ENCODE measurements at places on chromosomes 4 and X. TPM values are rescaled to one million over a fixed set of nuclear protein-coding genes. Genes with fewer than 3 reads are reported as not detected.

DNA sequence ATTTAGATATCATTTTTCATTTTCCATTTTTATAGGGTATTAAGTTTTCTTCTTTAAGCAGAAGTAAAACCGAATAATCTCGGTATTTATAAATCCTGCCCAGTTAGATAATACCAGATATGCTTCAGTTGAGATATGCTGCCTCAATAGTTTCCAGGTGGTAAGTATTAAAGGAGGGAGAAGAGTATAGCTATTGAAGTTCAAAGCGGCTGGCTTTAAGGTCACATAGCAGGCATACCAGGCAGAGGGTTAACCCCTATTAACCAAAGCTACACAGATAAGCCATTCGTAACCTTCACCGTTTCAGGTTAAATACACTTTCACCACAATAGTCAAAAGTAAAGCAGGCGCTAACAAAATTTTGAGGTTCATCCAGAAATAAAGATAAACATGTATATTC lies 54.2 kb downstream of the EDNRA start:
- DNase-seq, result no peak

GRCh38 chr4:180789929-180790328 lies 1453.3 kb upstream of the TENM3 start:
- DNase-seq, result no peak

DNA sequence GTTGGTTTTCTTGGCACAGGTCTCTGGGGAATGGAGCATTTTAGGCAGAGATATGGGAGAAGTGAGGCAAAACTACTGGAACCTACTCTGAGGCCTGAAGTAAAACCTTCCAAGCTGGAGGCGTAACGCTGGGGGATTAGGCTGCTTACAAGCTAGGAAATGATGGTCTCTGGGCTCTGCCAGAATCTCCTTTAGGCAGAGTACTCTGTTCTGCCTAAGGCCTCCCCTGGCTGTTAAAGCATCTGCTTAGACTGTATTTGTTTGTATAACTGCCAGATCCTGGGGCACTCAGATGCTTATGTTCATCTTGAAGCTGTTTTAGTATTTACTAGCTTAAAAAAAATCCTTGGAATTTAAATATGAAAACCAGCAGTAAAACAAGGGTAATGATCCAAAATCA lies 822.2 kb downstream of the RPA4 start:
- DNase-seq, result no peak

- DNase-seq, result no peak
These were observed 1150.1 kb downstream of the STIM2 start for GRCh38 chr4:28010577-28011240.

- DNase-seq, result no peak
These were observed 484.0 kb downstream of the NAF1 start for GRCh38 chr4:162682651-162683050.

DNA sequence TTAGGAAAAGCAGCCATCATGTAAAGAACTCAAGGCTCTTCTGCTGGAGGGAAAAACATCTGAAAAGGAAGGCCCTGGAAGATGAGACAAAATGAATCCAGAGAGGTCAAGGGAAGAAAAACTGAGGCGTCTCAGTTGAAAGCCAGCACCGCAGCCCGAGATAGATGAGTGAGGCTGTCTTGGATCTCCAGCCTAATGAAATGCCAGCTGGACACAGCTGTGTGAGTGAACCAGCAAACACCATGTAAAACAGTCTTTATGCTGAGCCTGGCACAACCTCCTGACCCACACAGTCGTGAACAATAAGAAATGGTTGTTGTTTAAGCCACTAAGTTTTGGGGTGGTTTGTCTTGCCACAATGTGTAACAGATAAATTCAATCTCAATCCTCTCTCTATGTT lies 48.6 kb upstream of the RASL11B start:
- DNase-seq, result no peak

- peak; percentile 49 for DNase-seq
These were observed 139.9 kb upstream of the USP9X start for GRCh38 chrX:40945361-40945713.

GRCh38 chr4:184815046-184815877 lies 10.5 kb downstream of the ACSL1 start:
- peak; percentile 86 for DNase-seq

GRCh38 chr4:116839826-116840225 lies 245.6 kb downstream of the TRAM1L1 start:
- no peak for DNase-seq

GRCh38 chr4:138032222-138032621 lies 209.9 kb downstream of the SLC7A11 start:
- DNase-seq, result no peak

- no peak for DNase-seq
These were observed 254.1 kb downstream of the FBXW7 start for GRCh38 chr4:152281822-152282221.

DNA sequence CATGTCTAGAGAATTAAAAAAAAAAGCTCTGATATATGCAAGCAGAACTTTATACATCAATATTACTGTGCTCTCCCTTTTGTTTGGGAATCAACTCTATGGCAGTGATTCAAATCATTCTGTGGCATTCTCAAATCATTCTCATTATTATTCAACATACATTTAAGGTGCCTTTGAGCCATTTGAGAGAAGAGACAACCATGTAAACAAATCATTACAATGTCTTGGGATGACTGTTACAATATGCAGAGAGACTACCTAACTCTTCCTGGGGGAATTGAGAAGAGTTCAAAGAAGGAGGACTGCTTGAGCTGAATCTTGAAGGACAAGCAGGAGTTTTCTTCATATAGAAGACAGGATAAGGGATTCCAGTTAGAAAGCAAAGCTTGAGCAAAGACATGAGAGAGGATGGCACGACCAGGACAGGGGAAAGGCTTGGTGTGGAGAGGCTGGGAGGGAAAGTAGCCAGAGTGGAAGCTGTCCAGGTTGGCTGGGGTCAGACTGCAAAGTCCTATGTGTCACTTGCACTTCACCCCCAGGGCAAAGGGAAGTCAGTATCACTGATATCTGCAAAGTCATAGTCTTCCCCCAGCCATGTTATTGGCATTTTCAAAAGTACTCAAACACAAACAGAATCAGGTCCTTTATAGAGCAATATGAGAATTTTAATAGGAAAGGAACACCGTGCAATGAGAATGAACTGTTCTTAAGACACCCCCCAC lies 9.0 kb downstream of the SEC24D start:
- peak; percentile 85 for DNase-seq

GRCh38 chr4:143085659-143086058 lies 99.1 kb upstream of the USP38 start:
- no peak for DNase-seq

- DNase-seq, result no peak
These were observed 89.9 kb upstream of the MAOA start for GRCh38 chrX:43566170-43566569.

DNA sequence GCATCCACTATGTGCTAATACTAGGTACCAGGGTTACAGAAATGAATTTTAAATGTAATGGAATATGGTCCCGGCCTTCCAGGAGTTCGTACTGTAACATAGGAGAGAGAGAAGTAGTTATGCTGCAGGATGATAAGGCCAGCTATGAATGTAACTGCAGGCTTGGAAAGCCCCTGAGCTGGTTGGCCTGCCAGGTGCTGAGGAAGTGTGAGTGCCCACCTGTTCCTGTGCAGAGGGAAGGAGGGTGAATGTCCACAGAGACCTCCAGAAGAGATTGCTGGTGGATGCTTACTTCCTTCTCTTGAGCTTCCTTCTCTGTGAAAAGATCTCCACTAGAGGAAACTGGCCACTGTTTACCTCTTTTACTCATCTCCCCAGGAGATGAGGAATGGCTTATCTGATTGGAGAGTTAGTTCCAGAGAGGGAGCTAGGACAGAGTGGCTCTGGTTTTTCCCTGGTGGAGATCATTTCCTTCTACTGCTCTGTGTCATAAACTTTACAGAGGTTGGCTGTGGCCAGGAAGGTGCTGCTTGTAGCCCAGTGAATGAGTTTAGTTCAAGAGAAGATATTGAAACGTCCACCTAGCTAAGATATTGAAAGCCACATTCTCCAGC lies 114.0 kb upstream of the LNX1 start:
- no peak for DNase-seq

DNA sequence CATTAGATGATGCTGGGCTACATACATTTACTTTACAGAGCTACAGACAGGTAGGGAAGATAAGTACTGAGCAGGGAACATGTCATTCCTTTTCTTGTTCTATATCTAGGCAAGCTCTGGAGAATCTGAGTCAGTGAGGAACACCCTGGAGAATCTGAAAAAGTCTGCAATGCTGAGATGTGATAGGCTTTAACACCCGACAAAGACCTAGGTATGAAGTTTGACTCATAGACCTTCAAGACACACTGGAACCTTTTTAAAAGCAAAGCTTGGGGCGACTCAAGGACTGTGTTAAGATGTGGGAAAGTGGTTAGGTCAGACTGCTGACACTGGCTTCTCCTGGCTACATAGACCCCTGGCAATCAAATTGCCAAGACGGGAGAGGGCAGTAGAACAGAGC lies 42.8 kb downstream of the OSTC start:
- DNase-seq, result no peak

DNA sequence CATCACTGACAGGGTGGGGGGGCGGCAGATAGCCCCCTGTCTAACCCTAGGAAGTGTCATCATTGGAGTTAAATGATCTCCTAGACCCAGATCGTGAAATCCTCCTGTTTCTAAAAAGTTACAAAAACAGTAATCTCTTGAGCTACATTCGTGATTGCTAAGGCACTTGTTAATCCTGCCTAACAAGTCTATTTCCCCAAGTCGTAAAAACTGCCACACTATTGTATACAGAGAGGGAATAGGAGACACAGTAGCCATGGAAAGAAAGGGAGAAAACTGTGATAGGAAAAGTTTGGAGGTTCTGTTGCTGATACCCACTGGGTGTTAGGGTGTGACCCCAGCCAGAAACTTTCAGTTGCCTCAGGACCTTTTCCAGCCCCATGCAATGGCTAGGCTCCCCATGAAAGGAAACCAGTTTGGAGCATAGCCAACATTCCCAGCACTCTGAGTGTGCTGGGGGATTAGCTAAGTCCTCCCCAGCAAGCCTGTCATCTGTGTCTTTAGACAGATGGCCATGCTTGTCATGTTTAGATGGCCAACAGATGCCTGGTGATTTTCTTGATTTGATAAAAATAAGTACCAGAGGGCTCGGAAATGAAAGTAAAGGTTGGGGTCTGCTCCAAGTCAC lies 63.3 kb upstream of the ANXA10 start:
- DNase-seq, result no peak

DNA sequence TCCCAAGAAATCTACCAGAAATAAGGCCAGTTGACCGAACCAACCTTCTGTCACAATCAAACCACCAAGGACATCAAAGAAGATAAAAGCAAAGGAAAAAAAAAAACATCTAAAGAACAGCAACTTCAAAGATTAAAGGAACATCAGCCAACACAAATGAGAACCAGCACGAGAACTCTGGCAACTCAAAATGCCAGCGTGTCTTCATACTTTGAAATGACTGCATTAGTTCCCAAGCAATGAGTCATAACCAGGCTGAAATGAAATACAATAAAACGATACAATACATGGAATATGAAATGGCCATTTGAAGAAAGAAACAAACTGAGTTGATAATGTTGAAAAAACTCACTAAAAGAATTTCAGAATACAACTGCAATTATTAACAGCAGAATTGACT lies 611.6 kb upstream of the GRIA3 start:
- no peak for DNase-seq

- no peak for DNase-seq
These were observed 12.4 kb upstream of the ZCCHC13 start for GRCh38 chrX:74291577-74291963.

GRCh38 chr4:159023741-159024140 lies 79.1 kb upstream of the RAPGEF2 start:
- no peak for DNase-seq

DNA sequence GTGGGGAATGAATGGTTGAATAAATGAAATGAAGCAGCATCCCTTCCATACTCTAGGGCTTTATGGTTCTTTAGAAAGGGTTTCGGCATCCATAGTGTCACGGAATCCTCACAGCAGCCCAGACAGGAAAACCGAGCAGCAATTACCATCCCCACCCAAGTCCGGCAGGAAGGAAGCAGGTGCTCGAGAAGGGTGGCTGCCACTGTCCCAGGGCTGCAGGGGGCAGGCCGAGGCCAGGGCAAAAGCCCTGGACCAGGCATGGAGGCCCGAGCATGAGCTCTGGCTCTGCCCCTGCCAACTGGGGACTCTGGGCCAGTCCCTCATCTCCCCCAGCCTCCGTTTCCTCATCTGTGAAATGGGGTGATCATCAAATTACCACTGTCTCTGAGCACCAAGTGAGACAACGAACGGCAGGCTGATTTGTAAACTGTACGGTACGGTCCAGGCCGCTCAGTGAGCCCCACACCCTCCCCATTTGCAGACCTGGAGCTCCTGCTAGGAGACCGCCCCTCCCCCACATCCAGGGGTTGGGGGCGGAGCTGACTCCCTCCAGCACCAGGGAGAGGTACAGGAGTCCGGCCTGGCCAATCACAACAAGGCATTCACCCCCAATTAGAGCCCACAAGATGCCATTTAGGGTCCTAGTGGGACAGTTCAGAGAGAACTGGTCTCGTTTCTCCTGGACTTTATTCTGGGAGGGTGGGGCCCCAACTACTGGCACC lies 100.4 kb downstream of the WFS1 start:
- no peak for DNase-seq

GRCh38 chrX:110310896-110311295 lies 7.0 kb downstream of the AMMECR1 start:
- DNase-seq, result no peak

DNA sequence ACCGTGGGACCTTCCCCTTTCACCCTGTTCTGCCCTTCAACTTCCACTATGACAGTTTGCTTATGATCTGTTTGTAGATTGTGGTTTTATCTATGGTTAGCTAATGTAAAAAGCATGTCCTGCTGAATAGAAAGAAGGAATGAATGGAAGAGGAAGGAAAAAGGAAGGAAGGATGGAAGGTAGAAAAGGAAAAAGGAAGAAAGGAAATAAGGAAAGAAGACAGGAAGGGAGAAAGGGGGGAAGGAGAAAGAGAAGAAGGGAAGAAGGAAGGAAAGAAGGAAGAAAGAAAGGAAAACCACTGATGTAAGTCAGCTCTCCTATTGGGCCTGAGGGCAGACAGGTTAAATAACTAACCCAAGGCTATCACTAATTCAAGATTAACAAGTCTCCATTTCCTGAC lies 319.1 kb upstream of the KLF3 start:
- no peak for DNase-seq

DNA sequence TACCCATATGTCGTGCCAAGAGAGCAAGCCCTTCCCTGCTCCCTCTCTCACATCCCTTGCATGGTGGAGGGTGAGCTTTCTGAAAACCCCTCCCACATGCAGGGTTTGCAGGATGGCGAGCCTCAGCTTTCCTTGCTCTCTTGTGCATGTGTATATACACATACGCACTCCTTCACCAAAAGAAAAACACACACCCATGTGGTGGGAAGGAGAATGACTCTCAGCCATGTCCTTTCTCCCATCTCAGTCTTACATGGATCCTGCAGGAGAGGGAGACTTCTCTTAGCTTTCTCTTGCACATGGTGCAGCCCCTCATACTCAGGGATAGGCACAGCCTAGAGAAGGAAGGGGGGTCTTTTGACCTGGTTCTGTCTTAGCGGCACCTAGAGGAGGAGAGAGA lies 81.1 kb downstream of the CLCN5 start:
- no peak for DNase-seq

- no peak for DNase-seq
These were observed 20.0 kb downstream of the TMEM154 start for GRCh38 chr4:152659806-152660205.

The TEX13C gene
- total RNA-seq, result not detected

The KLHL13 gene
- total RNA-seq, result 1.2 TPM

The SOX3 gene
- total RNA-seq, result not detected

The IL13RA1 gene
- 90.7 TPM for total RNA-seq

The ZNF827 gene
- 0.44 TPM for total RNA-seq

The TMPRSS11E gene
- not detected for total RNA-seq

The UGT2B17 gene
- total RNA-seq, result 1.2 TPM
